ENCODE measurements at places on chromosomes 1 and 21. TPM values are rescaled to one million over a fixed set of nuclear protein-coding genes. Genes with fewer than 3 reads are reported as not detected.

CD1B gene
- not detected for total RNA-seq

PTGS2 gene
- total RNA-seq = 3.0 TPM

MPL gene
- not detected for total RNA-seq

CATSPERE gene
- total RNA-seq = 1.7 TPM

SH3D21 gene
- 3.9 TPM for total RNA-seq

RPF1 gene
- total RNA-seq = 38.4 TPM

TDRD10 gene
- total RNA-seq = not detected

PLA2G2C gene
- total RNA-seq = not detected

GUCA2A gene
- total RNA-seq = not detected

KRTAP13-2 gene
- total RNA-seq = not detected

MCOLN2 gene
- 1.7 TPM for total RNA-seq

Measured in fibroblast of villous mesenchyme (primary cell).